ENCODE measurements at places on chromosomes 5 and 9. TPM values are rescaled to one million over a fixed set of nuclear protein-coding genes. Genes with fewer than 3 reads are reported as not detected.

GRCh38 chr9:129263836-129264235 is 85.8 kb upstream of the IER5L start:
- DNase-seq, result no peak

- DNase-seq, result no peak
Observed at GRCh38 chr9:76559286-76559685, 100.3 kb downstream of the GCNT1 start.

DNA sequence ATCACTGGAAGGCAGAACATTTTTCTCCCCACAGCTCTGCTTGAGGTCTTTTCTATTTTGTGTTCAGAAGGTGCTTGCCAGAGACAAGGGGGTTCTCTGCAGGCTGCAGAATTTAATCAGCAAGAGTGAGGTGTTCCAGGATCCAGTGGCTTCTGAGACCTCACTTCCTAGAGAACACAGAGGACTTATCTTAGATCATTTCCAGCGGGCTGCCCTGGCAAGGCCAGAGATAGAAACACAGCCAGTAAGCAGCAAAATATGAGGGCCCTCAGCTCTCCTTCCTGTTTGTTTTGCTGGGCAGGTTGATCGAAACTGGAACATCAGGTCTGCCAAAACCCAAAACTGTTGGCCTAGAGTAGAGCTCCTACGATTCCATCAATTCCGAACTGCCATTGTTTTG is 187.3 kb downstream of the DIRAS2 start:
- DNase-seq, result no peak

- peak; percentile 91 for DNase-seq
Observed at GRCh38 chr5:133111299-133111698, 59.5 kb downstream of the HSPA4 start.

DNA sequence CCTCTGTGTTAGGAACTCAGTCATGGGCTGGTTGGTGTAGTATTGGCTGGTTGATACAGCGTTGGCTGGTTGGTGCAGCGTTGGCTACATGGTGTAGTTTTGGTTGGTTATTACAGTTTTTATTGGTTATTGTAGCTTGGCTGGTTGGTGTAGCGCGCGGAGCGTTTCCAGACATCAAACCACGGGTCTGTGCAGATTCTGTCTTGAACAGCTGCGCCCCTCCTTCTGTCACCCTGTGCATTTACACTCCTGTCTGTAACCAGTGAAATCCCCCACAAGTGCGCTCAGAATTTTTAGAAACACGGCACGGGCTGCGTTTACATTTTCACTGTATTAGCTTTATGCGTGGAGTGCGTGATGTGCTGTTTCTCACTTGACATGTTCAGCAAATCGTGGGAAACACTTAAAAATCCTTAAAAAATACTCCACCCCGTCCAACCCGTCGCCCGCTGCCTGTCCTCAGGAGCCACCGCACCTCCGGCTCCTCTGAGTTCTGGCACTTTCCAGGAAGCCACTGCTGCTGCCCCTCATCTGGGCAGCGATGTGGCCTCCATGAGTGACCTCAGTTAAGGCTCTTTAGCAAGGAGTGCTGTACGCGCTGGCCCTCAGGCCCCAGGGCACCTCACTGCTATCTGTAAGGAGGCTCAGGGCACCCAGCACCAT is 20.8 kb downstream of the NKD2 start:
- no peak for DNase-seq

GRCh38 chr5:53575101-53575500 is 14.7 kb downstream of the NDUFS4 start:
- DNase-seq, result no peak

DNA sequence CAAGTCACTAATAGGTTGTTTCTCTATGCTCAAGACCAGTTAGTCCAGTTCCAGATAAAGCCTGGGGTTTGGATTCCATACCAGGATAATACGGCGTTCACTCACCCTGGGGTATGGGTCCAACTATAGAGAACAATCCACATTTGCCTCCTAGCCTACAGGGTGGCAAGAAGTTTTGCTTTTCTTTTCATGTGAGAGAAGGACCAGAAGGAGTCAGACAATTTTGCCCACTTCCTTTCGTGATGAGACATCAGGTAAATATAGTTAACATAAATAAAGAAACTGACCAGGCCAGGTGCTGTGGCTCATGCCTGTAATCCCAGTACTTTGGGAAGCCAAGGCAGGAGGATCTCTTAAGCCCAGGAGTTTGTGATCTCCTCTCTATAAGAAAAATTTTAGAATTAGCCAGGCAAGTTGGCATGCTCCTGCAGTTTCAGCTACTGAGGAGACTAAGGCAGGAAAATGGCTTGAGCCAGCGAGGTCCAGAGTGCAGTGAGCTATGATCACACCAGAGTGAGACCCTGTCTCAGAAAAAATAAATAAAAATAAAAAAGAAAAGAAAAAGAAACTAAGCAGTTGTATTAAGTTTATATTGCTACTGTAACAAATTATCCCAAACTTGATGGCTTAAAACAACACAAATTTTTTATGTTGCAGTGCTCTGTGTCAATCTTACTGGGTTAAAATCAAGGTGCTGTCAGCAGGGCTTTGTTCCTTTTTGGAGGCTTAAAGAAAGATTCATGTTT is 7.5 kb upstream of the REEP5 start:
- no peak for DNase-seq

FAM221B gene
- total RNA-seq, result not detected

UBE2QL1 gene
- total RNA-seq, result 10.8 TPM

KCNN2 gene
- total RNA-seq, result 12.6 TPM
